ENCODE measurements at places on chromosomes 1 and 21.

GRCh38 chr1:41668054-41668660, 183.7 kb upstream of the EDN2 start:
- no peak for DNase-seq

- DNase-seq: peak; percentile 90
These were observed 59.5 kb downstream of the POFUT2 start for GRCh38 chr21:45228171-45228641.

GRCh38 chr1:245428681-245429080, 273.9 kb downstream of the KIF26B start:
- DNase-seq: no peak

GRCh38 chr1:226370144-226370923, 37.6 kb downstream of the PARP1 start:
- DNase-seq: no peak

DNA sequence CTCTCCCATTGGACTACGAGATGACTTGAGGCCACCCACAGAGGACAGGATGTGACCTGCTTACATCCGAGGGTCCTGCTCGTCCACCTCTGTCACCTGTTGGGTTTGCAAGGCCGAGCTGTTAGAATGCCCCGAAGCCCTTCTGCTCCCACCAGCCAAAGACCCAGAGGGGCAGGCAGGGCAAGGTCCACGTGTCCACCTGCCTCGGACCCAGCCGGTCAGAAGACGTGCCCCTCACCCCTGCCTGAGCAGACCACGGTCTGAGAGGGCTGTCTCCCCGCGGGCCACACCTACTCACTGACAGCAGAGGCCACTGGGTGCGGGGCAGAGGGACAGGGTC, 30.3 kb upstream of the TRAPPC10 start:
- no peak for DNase-seq

DNA sequence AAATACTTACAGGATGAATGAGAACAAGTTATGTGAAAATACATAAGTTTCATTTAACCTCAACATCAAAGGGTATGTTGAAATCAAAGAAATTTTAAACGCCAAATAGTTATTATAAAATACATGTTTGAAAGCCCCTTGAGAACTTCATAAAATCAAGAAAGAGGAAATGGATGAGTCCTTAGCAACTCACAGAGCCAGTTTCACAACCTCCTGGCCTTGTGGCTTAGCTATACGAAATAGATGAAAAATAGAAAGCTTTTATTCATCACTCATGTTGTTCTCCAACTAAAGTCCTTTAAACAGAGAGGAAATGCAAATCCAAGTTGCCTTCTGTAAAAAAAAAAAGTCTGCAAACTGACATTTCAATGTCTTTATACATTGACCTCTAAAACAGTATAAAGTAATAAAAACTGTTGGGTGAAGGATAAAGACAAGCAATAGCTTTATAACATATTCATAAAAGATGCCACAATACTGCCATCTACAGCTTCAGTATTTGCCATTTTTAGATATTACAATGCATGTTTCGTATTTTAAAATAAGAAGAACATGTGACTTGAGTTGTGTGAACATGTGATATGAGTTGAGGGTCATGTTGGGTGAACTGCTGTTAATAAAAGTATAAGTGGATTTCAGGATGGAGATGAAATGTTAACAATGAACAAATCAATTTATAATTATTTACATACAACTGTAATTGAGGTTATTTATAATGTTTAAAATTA, 847.8 kb downstream of the MRPL39 start:
- no peak for DNase-seq

DNA sequence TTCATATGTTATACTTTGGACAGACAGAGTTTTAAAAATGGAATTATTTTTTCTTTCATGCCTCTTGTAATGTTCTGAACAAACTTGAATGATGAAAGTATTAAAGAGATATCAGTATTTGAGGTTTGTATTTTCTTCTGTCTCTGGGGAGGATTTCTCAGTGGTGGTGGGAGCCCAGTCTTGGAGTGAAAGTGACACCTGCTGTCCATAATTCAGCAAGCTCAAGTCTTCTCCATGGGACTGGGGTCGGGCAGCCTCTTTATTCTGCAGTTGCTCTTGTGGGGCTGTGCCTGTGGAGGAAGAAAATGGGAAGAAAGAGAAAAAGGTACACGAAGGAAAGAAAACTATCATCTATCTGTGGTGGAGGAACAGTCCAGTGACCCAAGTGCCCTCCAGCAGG, 56.1 kb downstream of the SMYD2 start:
- DNase-seq: no peak

- DNase-seq: no peak
These were observed 20.4 kb upstream of the TTC4 start for GRCh38 chr1:54695221-54695620.

DNA sequence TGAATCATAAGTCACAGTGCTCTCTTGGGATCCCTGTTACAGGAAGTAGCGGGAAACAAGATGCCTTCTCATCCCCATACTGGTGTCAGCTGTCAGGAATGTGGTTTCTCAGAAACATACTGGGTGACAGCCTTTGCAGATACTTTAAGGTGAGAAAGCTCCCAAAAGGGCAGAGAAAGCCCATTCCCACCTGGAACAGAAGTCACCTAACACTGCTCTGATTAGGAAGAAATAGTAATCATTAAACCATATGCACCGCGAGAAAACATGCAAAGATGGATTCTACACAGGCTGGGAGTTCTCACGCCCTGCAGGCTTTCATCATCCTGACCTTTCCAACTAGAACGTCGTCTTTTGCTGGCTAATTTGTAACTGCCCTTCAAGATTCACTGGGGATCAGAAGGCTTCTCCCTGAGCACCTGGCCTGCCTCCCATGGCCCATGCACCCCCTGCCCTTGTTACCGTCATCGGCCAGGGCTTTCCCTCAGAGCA, 46.2 kb upstream of the SLC44A3 start:
- DNase-seq: no peak

GRCh38 chr1:223771814-223772770, 59.8 kb downstream of the CAPN2 start:
- no peak for DNase-seq

DNA sequence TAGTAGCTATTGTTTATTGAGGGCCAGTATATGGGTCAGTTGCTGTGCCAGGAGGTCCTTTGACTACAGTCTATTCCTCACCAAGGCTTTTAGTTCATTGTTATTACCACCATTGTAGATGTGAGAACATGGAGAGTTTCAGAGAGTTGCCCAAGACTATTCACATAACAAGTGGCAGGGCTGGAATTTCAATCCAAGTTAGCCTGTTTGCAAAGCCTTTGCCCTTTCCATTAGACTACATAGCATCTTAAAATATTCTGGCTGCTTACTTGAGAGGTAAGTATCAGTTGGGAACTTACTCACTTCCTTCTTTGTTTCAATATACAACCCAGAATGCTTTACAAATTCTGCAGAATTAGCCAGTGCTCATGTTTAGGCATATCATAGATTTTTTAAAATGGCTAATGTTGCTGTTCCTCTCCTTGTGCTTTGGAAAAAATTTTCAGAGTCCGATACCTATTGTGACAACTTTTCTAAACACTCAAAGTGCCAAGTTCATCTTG, 141.2 kb downstream of the FGGY start:
- no peak for DNase-seq

DNA sequence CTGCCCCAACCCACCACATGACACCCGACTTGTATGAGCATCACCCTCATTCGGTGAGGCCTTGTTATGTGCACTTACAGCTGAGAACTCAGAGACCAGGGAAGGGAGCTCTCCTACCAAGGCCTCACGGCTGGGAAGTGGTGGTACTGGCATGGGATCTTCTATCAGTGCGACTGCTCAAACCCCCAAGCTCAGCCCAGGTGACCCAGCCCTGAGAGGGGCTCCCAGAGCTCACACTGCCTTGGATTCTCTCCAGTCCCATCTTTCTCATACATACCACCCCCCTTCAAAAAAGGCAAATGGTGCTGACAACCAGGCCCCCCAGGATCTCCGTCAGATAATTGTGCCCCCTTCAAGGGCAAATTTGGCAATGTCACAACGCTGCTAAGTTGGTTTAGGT, 777 bp upstream of the PLA2G2F start:
- DNase-seq: no peak

GRCh38 chr1:48793863-48794262, 17.2 kb upstream of the BEND5 start:
- DNase-seq: no peak

DNA sequence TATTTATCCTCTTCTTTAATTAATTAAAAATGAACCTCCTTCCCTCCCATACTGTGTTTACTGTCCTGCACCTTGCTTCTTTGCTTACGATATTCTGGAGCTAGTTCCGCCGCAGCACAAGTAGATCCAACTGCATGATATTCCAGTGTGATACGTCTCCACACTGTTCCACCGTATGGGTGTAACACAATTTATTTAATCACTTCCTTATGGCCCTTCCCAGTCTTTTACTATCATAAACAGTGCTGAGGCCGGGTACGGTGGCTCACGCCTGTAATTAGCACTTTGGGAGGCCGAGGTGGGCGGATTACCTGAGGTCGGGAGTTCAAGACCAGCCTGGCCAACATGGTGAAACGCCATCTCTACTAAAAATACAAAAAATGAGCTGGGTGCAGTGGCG, 25.7 kb downstream of the CNST start:
- no peak for DNase-seq

GRCh38 chr1:13543451-13544220, 29.8 kb upstream of the LRRC38 start:
- no peak for DNase-seq

GRCh38 chr1:207872621-207873020, 38.3 kb downstream of the CD34 start:
- DNase-seq: no peak

DNA sequence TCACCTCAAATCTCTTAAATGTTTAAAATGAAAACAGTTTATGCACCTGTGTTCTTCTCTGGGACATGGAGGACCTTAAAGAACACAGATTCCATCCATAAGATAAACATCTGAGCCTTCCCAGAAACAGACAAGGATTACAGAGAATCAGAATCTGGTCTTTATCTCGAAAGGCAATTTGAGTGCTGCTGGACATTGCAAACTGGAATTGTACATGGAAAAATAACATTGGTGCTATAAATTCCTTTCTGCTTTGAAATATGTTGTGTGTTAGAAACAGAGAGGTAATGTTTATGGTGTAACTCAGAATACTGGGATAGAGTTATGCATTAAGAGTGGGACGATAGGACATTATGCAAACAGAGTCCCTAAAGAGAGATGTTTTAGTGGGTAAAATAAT, 6.6 kb upstream of the DDR2 start:
- DNase-seq: no peak

DNA sequence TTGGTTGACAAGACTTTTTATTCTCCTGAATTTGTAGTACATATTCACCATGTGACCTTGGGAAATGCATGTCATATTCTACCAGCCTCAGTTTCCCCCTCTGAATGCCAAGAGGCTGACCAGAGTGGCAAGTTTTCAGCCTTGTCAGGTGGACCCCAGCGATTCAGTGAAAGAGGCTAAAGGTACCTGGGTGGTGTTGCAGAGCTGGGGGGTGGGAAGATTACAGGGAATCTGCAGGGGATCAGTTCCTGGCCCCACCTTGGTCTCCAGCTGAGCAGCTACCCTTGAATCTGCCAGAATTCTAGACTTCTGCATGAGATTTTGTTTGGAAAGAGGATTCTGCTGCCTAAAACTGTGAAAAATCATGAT, 27.9 kb upstream of the KCNA2 start:
- no peak for DNase-seq

- DNase-seq: peak; percentile 44
These were observed 13.4 kb downstream of the LAPTM5 start for GRCh38 chr1:30744060-30744756.

- no peak for DNase-seq
These were observed 2.8 kb upstream of the ELOVL1 start for GRCh38 chr1:43370564-43370963.

- DNase-seq: no peak
These were observed 36.7 kb upstream of the DIP2A start for GRCh38 chr21:46421756-46422555.

DNA sequence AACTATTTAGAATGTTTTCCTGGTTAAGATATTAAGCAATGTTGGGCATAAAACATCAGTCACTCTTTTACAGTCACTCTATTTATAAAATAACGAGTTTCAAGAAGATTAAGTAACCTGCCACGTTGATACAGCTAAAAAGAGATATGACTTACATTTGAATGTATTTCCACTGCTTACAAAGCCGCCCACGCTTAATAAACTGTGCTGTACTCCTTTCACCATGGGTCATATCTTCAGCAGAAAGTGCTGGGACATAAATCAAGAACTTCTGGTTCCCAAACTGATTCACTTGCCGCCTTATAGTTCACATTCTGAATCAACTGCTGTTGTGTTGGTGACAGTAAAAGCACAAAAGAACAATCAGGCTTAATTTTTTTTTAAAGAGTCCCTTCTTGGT, 666.7 kb downstream of the NCAM2 start:
- no peak for DNase-seq

DNA sequence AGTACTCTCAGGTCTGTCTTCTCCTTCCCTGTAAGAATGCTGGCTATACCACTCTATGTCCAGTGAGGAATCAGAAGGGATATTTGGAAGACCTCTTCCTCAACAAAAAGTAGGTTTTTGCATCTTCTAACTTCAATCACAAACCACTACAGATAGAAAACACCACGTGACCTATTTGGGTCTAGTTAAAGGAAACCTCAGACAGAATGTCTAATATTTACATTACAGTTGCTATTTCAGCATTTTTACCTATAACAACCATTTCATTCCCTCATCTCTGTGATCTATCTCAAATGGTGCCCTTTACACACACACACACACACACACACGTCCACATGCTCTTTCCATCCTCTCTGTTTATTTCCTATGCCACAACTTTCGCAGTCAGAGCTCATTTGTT, 7.9 kb upstream of the ADORA3 start:
- DNase-seq: peak; percentile 49

- DNase-seq: no peak
These were observed 743 bp upstream of the KRTAP10-10 start for GRCh38 chr21:44636209-44637017.

- peak; percentile 78 for DNase-seq
These were observed 13.2 kb upstream of the EPS8L3 start for GRCh38 chr1:109776911-109777310.

- DNase-seq: no peak
These were observed 321.0 kb downstream of the LTN1 start for GRCh38 chr21:28671549-28672195.

GRCh38 chr1:11339346-11340232, 66.6 kb downstream of the UBIAD1 start:
- DNase-seq: no peak

DNA sequence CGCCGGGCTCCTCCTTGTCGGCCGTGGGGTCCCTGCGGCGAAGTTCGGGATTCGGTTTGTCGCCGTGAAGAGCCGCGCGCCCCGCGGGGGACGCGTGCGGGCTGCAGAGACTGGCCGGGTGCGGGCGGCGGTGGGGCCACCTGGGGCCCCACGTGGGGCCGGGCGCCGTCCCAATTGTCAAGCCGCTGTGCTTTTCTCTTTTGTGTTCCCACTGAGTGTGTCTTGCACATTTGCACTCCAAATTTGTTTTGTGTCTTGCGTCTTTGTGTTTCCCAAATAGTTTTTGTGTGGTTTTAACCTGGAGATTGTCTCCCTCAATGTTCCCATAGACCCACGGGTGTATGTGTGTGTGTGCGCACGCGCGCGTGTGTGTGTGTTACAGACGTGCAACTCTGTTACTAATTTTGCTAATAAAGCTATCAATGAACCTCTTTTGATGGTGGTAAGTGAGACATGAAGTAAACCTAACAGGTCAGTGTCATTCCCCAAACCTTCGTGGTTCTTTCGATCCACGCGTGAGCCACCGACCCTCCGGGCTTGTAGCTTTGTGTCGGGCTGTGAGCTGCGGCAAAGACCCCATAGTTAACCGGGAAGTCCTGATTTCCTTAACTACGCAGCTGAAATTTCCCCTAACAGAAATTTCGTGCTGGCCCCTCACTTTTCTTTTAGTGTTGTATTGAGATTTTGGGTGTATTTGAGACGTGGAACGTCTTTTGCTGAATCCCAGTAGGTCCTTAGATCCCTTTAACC, 708 bp downstream of the PRDM2 start:
- DNase-seq: peak; percentile 62

All from CD4-positive, alpha-beta T cell treated with Interleukin-2 at 100 ng/mL for 4 hours (primary cell).